CD4-positive, alpha-beta T cell treated with Interleukin-12 subunit alpha and Interleukin-12 subunit beta, for 1 hour (primary cell): ENCODE measurements at places on chromosomes 6 and 20.

GRCh38 chr6:12849809-12850198, 133.2 kb downstream of the PHACTR1 start:
- DNase-seq = no peak

GRCh38 chr6:22774129-22774528, 204.8 kb downstream of the HDGFL1 start:
- DNase-seq = no peak

GRCh38 chr20:10476319-10476724, 41.2 kb downstream of the SLX4IP start:
- DNase-seq = peak; percentile 12

GRCh38 chr6:84086545-84087429, 53.2 kb downstream of the MRAP2 start:
- DNase-seq = no peak

- no peak for DNase-seq
Observed at GRCh38 chr6:123904228-123904627, 100.6 kb downstream of the NKAIN2 start.

DNA sequence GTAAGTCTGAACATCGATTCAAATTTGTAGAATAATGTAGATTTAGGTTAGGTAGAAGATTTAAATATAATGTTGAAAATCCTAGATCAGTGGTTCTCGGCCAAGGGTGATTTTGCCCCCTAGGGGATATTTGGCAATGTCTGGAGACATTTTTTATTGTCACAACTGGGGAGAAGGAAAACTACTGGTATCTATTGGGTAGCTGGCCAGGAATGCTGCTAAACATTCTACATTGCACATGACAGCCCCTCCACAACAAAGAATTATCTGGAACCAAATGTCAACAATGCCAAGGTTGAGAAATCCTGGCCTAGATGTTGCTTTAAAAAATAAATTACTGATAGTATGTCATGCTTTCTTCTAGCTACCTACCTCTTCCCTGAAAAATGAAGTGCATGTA, 76.1 kb downstream of the HIVEP2 start:
- DNase-seq = no peak

GRCh38 chr20:14712302-14712739, 374.9 kb upstream of the FLRT3 start:
- no peak for DNase-seq

GRCh38 chr6:119283979-119284545, 65.5 kb downstream of the MAN1A1 start:
- no peak for DNase-seq

DNA sequence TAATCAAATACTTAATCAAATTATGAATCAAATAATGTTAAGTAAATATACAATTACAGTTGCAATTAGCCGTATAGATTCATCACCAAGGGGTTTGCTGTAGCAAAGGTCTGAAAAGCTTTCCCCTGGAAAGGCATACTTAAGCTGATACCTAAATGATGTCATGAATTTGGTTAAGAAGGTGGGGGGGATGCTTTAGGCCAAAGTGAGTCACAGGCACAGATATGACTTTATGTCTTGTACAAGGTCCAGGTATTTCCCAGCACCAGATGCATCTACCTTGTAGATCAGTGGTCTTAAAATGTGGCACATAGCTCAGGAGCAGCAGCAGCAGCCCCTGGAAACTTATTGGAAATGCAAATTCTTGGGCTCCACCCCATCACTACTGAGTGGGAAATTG, 557.3 kb upstream of the CDH4 start:
- DNase-seq = no peak

DNA sequence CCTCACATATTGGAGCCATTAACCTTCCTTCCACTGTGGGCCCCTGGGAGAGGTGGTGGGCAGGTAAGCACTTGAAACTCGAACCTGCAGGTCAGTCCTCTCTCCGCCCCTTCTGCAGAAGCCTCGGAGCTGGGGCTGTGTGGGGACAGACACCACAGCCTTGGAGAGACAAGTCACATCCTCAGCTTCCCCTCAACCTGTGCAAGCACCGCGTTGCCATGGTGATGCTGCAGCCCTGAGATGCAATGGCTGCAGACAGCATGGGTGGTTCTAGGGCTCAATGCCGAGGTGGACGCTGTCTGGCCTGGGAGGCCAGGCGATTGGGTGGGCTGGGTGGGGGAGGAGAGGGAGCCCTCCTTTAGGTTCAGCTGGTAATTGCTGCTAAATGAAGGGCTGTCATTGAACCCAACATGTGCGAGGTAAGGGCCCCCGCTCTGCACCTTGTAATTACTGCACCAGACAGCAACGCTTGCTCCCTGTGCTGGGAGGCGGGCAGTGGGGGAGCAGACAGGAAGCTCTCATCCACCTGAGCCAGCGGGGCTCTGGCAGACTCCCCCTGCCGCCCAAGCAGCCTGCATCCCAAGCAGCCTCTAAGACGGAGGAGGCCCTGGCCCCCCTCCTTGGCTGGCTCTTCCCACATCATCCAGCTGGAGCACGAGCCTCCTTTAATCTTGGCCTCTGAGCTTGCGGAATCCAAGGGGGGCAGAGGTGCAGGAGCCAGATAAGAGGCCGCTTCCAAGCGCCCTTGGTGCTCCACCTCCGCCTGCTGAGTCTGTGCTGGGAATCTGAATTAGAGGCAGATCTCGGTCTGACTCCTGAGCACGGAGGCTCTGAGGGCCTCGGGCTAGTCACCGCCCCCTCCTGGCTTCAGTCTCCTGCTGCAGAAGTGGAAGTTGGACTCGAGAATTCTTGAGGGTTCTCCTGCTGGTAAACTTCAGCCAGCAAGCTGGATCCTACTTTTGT, 39.8 kb upstream of the CDH22 start:
- DNase-seq = no peak

DNA sequence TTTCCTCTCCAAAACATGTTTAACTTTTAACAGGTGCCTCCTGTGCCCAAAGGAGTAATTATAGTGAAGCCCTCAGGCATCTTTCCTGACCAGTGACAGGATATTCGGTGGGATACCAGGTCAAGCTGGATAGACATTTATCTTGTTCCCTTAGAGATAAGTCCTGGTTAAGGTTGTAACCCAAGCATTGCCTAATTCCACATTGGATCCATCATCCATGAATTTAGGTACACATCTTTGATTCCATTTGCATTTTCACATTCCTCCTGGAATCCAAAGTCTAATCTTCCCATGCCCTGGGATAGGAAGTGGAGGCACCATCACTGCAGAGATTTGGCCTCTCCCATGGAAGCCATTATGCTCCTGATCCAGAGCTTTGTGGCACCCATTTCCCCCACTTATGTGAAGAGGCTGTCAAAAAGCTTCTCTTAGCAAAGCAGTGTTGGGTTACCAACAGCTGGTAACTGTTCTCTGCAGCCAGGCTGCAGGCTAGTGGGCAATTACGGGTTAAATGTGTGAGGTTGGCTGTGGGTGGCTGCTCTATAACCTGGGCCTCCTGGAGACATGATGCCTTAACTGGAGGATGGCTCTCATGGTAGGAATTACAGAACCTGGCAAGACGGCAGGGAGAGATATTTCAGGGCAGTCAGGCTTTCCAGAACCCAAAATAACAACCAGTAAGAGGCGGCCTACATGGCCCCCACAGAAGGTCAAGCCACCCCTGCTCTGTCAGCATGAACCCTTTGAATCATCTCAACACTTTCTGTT, 96.9 kb upstream of the VGLL2 start:
- no peak for DNase-seq

DNA sequence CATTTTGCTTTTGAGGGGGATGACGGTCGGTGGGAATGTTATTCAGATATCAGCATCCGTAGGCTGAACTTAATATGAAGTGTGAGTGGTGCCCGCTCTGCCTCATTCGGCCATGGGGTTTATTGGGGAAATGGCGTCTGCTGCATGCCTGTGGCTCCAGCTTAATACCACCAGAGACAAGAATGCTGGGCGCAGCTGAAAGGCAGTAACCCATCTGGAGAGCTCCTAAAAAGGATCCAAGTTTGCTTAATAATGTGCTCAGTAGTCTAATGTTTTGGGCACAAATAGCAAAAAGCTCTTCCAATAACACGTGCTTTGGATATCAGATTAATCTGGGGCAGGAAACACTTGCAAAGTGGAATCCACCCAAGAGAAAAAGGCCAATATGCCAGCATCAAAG, 273.0 kb upstream of the TAB2 start:
- no peak for DNase-seq

GRCh38 chr6:26475823-26476729, 18.3 kb downstream of the BTN2A1 start:
- no peak for DNase-seq

DNA sequence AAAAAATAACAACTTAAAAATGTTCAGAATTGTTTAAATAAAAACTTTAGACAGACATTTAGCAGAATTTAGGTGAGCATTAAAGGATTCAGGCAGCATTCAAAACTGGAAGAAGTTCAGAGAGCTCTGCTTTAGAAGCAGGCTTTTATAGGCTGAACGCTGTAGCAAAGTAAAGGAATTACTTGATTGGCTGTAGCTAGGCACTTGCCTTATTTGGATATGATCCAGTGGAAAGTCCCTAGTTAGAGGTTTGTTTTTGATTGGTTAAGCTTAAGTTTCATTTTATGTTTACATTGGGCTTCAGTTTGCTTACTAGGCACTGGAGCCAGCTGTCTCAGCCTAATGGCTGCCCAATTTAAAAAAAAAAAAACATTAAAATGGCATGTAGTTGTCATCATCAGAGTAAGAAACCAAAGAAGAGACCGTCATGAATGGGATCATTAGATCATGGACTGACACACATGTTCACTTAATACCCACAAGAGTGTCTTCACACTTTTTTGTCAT, 65.1 kb downstream of the CBFA2T2 start:
- DNase-seq = peak; percentile 91

DNA sequence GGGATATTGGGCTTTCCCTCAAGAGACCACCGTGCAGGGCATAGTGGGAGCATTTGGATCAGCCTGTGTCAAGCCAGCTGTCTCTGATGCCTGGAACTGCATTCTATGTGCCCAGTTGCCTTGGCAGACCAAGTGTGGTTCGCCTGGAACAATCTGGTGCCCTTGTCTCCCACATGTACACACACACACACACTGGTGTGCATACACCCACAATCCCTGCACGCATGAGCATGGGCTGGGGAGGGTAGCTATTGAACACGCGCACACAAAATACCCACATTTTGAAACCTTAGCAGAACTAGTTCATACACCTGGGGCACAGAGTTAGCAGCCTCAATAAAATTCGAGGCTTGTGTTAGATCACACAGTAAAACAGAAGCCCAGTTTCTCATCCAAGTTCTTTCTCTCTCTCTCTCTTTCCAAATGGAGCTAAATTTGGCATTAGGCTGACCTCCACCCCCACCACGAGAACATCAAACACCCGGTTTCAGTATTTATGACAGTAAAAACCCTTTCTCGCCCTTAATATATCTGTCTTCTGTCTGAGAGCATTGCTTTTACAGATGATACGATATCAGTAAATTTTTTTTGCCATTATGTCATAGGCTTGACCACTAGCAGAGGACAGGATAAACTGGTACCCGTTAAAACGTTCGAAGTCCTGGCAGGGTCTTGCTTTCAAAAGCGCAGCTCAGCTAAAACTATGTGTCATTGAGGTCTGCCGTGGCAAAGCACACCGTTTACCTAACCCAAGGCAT, 18.2 kb upstream of the NFATC2 start:
- no peak for DNase-seq

DNA sequence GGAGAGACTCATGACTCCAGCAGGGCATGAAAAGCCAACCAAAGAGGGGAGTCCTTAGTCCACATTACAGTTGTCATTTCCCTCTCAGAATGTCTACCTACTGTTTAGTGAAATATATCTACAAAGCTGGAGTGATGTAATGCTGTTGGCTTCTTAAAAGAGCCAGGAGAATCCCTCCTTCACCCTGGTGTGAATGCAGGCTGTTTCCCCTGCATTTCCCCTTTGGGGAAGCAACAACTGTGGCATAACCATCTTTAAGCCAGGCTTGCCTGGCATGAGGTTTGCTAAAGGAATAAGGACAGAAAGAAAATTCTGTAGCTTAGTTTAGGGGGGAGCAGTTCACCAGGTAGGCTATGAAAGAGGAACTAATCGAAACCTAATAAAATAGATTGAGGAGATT, 129.5 kb downstream of the CRYBG1 start:
- DNase-seq = no peak

GRCh38 chr20:1853473-1853872, 41.7 kb upstream of the SIRPA start:
- no peak for DNase-seq

- no peak for DNase-seq
Observed at GRCh38 chr6:55260181-55260580, 67.1 kb upstream of the GFRAL start.

DNA sequence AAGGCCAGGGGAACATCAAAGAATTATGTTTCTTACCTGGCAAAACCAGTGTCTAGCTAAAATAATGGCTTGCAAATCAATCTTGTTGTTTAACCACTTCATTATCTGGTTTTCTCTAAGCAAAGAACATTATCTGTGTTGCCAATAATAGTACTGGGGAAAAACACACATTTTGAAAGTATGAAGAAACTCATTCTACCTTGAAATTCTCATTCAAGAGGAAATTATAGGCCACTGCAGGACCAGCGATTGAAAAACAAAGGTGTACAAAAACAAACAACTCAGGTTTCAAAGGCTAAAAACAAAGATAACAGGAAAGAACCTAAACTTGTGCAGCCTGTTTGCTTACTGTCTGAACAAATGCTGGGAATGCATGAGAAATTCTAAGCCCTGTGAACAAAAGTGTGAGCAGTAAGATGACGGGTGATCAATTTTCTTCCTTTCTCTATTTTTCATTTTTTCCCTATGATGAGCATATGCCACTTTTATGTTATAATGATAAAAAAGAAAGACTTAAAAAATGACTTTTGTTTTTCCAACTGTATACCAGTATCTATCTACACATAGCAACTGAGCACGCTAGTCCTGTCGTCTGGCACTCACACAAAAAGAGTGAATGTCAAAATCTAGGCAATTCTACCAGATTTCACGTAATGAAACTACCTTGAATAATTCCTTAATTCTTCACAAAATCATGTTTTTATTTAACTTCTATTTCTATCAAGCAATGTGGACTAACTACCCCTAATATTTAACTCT, 117.9 kb downstream of the SGK1 start:
- DNase-seq = no peak

DNA sequence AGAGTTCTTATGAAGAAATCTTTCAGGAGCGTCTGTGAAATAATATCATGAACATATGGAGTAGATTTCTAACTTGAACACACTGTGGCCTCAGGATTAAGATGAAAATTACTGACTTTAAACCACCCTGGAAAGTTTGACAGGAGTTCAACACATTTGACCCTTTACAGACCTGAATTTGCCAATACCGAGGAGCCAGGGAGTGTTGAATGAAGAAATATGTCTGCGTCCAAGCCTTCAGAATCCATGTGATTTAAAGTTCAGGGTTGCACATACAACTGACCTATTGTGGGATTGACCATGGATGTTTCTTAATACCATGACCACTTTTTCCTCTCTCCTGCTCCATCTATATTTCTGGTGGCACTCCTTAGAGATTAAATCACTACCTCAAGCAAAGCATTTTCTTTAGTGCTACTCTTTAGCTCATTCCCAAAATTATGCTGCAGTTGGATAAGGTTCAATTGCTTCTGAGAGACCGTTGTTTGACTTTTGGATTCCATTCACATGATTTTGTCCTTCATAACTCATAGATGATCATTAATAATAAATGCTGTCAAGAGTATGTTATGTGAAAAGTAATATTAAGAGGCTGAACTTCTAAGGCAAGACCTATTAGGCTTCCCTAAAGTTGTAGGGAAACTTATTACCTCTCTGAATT, 57.4 kb downstream of the PRL start:
- DNase-seq = no peak

GRCh38 chr6:38188677-38189335, 369.3 kb downstream of the ZFAND3 start:
- no peak for DNase-seq

GRCh38 chr6:70860045-70860444, 96.8 kb downstream of the B3GAT2 start:
- no peak for DNase-seq

- DNase-seq = no peak
Observed at GRCh38 chr6:6931071-6932025, 176.4 kb upstream of the RREB1 start.
